ENCODE measurements at places on chromosomes 12 and 14.

DNA sequence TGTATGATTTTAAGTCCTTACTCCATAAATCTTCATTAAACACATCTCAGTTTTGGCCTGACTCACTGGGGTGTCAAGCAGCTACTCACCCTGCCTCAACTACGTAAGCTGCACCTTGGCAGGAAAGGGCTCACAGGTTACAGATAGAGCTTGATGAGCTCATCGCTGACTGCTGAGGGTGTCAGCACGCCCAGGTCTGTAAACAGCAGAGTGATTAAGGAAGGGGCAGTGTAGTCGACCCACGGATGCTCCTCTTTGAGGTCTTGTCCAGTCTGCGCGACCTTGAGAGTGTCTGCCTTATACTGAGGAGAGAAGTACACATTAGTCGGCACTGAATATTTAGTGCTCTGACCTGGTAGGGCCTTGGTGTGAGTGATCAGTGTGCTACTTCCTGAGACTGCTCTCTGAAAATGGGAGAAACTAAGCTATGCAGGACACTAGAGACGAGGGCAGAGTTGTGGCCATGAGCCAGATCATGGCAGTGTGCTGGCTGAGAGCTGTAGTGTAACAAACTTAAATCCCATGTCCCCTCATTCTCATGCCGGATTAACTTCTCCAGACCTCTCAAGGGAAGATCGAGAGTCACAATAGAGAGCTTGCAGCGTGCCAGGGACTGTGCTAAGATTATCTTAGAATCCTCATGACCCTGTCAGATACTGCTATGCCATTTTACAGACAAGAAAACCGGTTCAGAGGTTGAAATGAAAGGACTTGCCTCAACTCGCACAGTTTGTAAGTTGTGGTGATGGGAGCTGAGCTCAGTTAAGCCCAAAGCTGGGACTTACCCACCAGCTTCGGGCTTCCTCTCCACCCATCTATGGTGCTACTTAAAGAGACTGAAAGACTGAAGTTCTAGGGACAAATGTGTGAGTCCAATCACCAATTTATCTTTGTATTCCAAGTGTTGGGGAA lies 11.6 kb downstream of the EIF2B1 start:
- DNase-seq = no peak

DNA sequence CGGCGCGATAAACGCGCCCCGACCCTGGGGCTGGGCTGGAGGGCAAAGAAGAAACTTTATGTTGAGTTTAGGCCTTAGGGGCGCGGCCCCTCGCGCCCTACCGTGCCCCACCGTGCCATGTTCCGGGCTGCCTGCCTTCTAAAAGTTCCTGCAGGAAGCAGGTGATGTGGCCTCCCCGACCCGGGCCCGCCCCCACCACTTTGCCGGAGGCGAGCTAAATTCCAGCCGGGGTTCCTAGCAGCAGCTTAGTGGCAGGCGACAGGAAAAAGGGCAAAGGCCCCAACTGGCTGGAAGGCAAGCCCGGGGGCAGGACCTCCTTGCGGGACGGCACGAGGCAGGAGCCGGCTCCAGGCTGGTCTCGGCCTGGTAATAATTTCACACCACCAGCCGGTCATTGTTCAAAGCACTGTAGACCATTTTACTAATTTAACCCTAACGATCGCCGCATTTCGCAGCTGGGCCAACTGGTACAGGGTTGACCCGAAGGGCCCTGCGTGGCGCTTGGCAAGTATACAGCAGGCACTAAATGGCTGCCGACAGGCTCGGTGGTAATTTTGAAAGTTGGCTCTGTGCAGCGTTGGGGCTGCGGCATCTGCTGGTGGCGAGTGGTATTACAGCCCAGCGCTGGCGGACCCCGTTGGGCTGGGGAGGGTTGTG lies 895 bp upstream of the CCDC88C start:
- no peak for DNase-seq

- DNase-seq = no peak
These were observed 282.4 kb downstream of the FOXN3 start for GRCh38 chr14:89134640-89135039.

- DNase-seq = no peak
These were observed 74.0 kb downstream of the PCNX1 start for GRCh38 chr14:70981000-70981952.

DNA sequence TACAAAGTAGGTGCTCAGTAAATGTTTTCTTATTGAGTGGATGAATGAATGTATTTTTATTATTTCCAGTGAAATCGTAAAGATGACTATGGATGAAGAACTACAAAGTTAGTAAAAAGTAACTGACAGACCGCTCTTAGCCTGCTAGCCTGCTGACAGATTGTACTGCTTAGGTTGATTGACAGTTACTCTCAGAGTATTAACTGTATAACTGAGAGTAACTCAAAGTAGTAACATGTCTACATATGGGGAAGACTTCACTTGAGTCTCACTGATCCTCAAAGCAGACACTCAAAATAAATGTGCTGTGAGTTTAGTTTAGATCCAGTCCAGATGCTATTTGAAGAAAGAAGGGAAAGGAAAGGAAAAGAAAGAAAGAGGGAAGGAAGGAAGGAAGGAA lies 272.3 kb upstream of the AMIGO2 start:
- DNase-seq = no peak

GRCh38 chr14:64732536-64733120 lies 28.4 kb downstream of the PLEKHG3 start:
- DNase-seq = no peak

DNA sequence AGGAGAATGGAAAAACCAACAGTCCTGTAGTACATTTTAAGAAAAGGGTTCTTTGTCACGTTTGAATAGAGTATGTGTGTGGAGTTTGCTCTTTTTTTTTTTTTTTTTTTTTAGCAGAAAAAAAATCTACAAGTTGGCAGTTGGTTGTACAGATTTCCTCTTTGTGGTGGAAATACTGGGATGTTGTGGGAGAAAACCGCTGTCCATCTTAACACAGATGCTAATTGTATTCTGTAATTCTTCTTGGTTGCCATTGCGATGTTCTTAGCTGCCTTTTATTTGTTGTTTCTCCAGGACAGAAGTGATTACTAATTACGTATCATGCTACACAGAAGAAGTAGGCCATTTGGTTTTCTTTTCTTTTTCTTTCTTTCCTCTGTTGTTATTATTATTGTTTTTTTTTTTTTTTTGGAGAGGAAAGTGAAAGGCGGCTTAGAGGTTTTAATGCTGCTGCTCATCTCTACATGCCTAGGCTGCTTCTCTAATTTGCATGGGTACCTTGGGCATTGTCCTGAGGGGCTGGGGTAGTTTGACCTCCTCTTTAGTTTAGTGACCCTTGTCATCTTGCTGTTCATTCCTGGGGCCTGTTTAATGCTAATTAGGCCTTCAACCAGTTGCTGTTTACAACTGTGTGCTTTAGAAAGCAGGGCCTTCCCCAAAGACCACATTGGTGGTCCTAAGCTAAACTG lies 94.7 kb downstream of the TMTC2 start:
- no peak for DNase-seq

GRCh38 chr12:50005175-50005574 lies 20.1 kb downstream of the RACGAP1 start:
- no peak for DNase-seq

DNA sequence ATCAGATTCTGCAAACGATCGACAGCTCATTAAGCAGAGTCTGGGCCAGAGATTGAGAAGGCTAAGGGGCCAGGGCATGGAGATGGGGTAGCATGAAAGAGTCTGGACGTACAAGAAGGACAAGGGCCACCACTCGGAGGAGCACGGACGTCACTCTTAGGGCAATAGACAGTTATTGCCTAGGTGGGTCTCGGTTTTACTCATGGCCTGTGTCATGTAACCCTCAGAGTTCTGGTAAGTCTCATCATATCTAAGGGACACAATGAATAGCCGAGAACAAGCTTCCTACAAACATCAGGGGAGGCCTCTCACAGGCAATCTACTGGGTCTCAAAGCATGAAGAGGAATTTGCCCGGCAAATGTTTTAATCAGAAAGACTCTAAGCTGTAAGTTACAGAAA lies 30.4 kb upstream of the ITPK1 start:
- no peak for DNase-seq

- DNase-seq = no peak
These were observed 114.4 kb downstream of the FOXA1 start for GRCh38 chr14:37480446-37481290.

GRCh38 chr12:74624201-74624600 lies 86.6 kb downstream of the ATXN7L3B start:
- DNase-seq = peak; percentile 66

GRCh38 chr12:94596596-94596995 lies 53.8 kb downstream of the TMCC3 start:
- no peak for DNase-seq

- no peak for DNase-seq
These were observed 21.2 kb upstream of the SMCO2 start for GRCh38 chr12:27425306-27425705.

DNA sequence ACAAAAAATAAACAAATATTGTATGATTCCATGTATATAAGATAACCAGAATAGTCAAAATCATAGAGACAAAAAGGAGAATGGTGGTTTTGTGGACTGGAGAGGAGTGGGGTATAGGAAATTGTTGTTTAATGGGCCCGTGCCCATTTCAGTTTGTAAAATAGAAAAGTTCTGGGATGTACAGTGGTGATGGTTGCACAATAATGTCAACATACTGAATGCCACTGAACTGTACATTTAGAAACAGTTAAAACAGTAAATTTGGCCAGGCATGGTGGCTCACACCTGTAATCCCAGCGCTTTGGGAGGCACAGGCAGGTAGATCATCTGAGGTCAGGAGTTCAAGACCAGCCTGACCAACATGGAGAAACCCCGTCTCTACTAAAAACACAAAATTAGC lies 40.1 kb downstream of the NUMB start:
- DNase-seq = no peak

DNA sequence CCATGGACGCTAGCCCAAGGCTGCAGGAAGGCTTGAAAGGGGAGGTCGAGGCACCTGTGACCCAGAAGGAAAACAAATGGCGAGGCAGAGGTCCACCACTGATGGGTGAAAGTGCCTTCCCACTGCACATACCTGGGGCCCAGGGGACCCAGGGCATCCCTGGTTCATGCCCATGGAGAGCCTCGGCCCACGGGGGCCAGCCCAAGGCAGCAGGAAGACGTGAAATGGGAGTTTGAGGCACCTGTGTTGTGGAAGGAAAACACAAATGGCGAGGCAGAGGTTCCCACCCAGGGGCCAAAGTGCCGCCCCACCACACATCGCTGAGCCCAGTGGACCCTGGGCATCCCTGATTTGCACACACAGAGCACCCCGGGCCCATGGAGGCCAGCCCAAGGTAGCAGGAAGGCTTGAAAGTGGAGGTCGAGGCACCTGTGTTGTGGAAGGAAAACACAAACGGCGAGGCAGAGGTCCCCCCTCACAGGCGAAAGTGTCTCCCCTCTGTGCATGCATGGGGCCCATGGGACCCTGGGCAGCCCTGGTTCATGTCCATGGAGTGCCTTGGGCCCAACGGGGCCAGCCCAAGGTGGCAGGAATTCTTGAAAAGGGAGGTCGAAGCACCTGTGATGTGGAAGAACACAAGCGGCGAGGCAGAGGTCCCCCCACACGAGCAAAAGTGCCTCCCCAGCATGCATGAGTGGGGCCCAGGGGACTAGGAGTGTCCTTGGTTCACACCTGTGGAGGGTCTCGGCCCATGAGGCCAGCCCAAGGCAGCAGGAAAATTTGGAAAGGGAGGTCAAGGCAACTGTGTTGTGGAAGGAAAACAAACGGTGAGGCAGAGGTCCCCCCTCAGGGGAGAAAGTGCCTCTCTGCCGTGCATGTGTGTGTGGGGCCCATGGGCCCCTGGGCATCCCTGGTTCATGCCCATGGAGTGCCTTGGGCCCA lies 383.3 kb downstream of the ALG10 start:
- no peak for DNase-seq

- DNase-seq = no peak
These were observed 694.5 kb downstream of the VRK1 start for GRCh38 chr14:97491697-97492096.

DNA sequence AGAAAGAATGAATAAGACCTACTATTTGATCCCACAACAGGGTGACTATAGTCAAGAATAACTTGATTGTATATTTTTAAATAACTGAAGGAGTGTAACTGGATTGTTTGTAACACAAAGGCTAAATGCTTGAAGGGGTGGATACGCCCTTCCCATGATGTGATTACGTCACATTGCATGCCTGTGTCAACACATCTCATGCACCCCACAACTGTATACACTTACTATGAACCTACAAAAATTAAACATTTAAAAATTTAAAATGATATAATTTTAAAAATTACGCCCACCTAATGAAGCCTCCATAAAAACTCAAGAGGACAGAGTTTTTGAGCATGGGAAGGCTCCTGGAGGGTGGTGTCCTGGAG lies 94.5 kb downstream of the SCARB1 start:
- DNase-seq = no peak

GRCh38 chr12:84842406-84843013 lies 70.1 kb downstream of the SLC6A15 start:
- DNase-seq = no peak

GRCh38 chr12:76049575-76050251 lies 18.1 kb upstream of the PHLDA1 start:
- no peak for DNase-seq

- DNase-seq = no peak
These were observed 91.7 kb upstream of the FUT8 start for GRCh38 chr14:65320661-65321308.

DNA sequence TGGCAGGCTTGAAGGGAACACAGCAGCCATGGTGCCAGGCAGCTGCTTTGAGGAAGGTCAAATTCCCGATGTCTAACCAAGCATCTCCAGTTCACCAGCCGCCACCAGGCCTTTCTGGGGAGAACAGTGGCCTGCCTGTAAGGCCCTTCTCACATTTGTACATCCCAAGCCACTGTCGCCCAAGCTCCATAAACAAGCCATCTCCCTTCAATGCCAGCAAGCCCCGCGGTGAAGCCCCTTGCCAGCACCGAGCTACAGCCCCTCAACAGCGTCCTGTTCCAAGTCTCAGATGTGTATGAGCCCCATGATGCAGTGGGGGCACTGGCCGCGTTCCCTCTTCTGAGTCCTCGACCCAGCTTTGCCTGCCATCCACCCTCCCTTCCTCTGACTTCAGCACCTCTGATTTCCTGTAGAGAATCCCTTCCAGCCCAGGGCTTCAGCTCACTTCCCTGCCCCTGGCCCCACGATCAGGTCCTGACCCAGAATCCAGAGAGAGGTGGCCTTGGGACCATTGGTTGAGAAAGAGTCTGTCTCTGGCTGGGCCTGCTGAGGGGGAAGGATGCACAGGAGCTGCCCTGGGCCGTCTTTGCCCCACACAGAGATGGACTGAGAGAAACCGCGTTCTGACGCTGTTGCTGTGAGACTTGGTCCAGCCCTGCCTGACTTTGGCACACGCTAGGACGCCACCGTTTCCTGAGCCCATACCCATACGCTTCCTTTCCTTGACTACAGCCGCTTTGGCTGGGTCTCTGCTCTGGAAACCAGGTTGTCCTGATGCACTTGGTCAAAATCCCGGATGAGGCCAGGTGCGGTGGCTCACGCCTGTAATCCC lies 1.9 kb upstream of the MMP17 start:
- no peak for DNase-seq

DNA sequence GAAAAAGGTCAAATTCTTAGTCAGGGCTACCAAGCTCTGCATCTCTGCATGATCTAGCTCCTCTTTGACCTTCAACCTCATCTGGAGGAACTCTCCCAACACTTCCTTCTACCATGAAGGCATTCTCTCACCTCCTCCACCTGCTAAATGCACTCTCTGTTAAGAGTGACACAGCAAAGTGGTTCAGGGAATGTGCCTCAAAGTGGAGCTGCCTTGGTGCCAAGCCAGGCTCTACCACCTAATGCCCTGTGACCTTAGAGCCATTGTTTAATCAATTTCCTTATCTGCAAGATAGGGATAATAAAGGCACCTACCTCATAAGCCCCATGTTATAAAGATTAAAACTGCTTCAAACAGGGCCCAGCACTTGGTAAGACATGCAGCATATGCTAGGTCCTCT lies 236.7 kb downstream of the ANO2 start:
- no peak for DNase-seq
